Right lobe of liver (tissue), 6 donors: ENCODE measurements at places on chromosomes 3 and 15.

GRCh38 chr15:27454281-27455075 is 483.5 kb downstream of the GABRG3 start:
- DNase-seq, result no peak

DNA sequence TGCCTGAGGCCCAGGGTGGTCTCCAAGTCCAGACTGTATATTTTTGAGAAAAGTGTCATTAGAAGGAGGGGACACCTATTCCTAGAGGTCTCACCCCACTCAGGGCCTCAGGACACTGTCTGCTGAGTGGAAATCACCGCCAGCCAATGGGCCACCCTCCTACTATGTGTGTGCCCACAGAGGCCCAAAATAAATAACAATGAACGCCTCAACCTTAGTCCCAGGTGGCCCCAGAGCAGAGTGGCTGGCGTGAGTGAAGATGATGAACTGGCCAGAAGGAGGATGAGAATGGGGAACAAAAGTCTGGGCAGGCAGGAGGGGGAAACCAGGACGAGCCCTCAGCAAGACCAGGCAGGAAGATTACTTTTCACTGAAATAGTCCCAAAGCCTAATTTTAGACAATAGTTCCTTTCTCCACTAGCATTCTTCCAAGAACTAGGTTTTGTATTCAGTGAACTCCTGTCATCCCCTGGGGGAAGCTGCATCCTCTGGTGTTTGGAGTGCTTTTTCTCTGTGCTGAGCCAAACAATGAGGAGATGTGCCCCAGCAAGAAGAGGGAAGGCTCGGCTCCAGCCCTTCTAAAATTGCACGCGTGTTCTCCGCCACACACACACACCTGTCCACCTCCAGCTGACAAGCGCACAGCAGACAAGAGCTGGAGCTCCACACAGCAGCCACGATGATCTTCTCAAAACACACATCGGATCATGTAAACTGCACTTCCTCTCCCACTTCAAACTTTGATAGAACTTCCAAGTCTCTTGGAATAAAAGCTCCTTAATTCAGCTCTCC is 72.2 kb downstream of the ADCY5 start:
- no peak for DNase-seq

DNA sequence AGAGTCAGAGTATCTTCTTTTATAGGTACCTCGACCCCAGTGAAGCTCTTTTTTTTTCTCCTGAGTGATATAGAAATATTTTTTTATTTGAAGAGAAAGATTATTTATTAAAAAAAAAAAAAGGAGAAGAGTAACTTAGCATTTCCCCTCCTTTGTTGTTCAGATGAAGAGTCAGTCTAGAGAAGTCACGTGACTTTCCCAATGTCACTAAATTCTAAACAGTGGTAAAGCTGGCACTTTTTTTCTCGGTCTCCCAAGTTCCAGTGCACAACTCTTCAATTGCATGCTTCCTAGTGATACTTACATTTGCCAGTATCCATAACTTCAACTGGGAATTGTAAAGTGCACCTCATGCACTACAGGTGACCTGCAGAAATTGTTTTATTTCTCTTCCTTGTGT is 448.7 kb downstream of the LPP start:
- DNase-seq, result no peak

GRCh38 chr3:3665961-3666640 is 133.1 kb upstream of the LRRN1 start:
- DNase-seq, result no peak

GRCh38 chr15:82942691-82943090 is 9.8 kb downstream of the HOMER2 start:
- peak; percentile 79 for DNase-seq

DNA sequence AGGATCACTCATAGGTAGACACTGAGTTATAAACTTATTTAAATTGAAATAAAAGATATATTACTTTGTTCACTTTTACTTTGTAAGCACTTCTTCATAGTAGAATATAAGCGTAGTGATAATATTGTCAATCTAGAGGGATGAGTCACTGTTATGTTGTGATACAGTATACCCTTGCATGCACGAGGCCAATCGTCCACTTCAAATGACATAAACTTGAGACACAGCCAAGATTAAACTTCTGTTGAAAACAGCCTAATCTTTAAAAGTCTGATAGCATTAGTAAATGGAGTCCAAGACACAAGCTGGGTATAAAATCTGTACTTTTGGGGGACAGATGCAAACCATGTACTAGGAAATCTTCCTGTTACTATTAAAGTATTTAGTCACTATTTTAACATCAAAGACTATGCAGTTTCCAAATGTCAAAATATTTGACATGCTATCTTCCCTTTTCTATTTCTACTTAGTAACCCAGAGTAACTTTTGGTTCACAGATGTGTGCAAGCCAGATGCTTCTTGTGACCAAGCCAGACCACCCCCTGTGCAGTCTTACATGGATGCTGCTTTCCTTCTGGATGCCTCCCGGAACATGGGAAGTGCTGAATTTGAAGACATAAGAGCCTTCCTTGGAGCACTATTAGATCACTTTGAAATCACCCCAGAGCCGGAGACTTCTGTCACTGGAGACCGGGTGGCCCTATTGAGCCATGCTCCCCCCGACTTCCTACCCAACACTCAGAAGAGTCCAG is 85.3 kb downstream of the PIK3R4 start:
- DNase-seq, result no peak

DNA sequence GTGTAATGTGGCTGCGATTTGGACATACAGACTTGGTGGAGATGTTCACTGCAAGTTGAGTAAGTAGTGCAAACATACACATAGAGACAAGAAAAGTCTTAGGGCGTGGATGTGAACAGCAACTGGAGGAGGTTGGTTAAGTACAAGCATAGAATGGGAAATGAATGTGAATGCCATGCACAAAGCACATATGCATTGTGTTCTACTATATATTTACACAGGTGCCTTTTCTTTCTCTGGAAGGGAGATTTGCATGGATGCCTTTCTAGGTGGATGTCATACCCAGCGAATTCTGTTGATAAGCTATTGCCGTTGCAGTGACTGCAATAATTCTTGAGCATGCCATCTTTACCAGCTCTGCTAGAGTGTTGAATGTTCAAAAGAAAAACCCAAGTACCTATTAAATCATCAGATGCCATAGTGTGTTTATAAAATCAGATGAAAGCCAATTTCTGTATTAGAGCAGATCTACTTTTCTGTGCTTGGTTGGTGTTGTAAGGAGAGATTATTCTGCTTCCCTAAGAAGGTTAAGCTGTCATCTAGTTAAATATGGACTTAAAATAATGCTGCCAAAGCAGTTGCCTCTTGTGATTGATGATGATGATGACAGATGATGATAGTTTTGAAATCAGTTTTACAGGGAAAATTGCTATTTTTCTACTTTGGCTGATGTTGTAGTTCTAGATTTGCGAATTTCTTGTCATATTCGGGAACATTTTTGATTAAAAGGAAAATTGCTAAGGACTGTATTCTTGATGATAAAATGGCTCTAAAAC is 148.4 kb downstream of the CNTN4 start:
- no peak for DNase-seq

- DNase-seq, result no peak
Measured at GRCh38 chr3:131731709-131732108, 228.9 kb upstream of the MRPL3 start.

- DNase-seq, result no peak
Measured at GRCh38 chr3:156787926-156788663, 38.1 kb upstream of the LEKR1 start.

DNA sequence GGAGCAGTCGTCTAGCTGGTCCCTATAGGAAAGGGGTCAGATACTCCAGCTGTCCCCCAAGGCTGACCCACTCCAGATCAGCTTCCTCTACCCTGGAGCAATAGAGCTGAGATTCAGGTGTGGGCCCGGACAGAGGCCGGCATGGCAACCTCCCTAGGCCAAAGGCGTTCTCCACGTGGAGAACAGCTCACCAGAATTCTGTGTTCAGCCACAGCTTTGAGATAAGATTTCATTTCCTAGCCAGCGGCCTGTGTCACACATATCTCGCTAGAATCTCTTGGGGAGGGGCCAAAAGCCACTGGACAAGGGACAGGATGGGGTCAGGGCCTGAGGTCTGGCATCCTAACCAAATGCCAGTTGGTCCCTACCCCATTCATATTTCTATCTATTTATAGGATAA is 20.1 kb downstream of the SRGAP3 start:
- no peak for DNase-seq

GRCh38 chr3:126475413-126476114 is at the start of gene ZXDC:
Gene ZXDC, minus strand, starts transcription at chr3:126475891. Its CDS starts 26 bp downstream, at chr3:126475865.
- DNase-seq, result peak; percentile 98

DNA sequence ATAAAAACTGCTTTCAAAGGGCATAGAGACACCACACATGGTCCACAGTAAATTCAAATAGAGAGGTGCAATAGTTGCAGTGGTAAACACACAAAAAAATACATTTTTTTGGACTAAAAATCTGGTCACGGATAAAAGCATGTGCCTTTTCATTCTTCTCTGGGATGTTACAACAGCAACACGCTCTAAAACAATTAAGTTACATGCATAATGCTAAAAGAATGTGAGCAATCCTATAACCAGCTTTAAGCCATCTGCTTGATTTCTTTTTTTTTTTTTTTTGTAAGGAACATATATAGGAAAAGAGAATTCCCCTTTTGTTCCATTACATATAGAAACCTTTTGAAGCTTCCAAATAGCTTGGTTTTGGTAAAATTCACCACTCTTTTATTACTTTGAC is 20.0 kb downstream of the WNT5A start:
- no peak for DNase-seq

DNA sequence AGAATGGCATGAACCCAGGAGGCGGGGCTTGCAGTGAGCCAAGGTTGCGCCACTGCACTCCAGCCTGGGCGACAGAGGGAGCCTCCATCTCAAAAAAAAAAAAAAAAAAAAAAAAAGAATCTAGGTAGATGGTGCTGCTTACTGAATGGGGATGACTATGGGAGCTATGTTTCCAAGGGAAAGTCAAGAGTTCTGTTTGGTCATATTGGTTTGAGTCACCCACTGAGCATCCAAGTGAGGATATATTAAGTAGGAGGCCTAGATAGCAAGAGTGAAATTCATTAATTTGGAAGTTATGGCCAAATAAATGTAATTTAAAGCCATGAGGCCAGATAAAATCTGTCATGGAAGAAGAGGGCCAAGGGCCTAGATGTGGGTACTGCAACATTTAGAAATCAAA is 9.0 kb upstream of the UACA start:
- no peak for DNase-seq

- no peak for DNase-seq
Measured at GRCh38 chr15:98438326-98438725, 210.0 kb upstream of the IGF1R start.

DNA sequence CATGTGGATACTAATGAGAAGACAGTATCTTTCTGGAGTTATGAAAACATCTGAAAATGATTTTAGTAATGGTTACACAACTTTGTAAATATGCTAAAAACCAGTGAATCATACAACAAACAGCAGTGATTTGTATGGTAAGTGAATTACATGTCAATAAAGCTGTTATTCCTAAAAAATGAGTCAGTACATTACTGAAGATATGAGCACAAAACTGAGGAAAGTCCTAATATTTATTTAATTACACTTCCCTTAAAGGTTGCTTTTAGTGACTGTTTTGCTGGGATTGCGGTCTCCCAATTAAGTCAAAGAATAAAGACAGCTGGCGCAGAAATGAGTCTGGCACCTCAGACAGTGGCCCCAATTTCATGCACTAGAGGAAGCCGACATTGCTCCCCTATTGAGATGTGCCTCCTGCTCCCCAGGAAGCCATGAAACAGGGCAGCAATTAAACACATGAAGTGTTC is 50.9 kb upstream of the FSIP1 start:
- DNase-seq, result no peak

DNA sequence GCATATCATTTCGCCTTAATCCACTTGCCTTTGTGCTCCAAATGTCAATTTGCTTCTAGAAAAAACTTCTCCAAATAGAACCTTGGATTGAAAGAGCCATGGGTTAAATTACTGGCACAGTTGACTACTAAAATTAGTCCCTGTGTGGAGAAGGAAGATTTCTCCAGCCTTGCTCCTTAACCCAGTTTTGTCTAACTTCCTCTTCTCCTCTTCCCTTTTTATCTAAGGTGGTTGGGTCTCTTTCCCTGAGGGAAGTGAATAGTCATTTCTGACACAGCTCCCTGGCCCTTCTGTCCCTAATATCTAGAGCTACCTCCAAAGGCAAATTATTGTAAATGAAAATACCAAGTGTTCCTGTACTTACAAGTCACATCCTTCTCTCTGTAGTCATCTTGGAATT is 527.9 kb upstream of the TBL1XR1 start:
- DNase-seq, result no peak

- no peak for DNase-seq
Measured at GRCh38 chr3:112873632-112874031, 27.0 kb upstream of the CD200R1L start.

DNA sequence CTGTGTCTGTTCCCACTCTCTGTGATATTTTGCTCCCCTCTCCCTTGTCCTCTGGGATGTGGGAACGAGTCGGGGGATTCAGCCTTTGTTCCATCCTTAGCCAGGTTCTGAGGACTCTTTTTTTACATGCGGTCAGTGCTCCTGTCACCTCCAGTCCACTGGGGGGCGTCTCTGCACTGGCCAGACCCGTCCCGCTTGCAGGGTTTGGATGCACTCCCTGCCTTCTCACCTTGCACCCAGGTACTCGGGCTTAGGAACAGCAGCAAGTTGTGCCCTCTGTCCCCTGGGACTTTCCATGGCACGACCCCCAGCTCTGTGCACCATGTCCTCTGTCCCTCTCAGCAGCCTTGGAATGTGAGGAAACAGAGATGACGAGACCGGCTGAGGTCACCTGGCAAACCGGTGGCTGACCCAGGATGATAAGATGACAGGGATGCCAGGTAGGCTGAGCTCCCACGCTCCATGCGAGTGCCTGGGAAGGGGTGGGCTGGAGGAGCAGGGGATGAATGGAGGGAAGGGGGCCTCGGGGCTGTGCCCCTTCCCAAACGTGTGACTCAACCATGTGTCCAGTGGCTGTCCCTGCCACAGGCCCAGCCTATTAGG is 27.3 kb upstream of the FGD5 start:
- peak; percentile 77 for DNase-seq

GRCh38 chr15:85545752-85546151 is 165.3 kb downstream of the AKAP13 start:
- DNase-seq, result no peak

DNA sequence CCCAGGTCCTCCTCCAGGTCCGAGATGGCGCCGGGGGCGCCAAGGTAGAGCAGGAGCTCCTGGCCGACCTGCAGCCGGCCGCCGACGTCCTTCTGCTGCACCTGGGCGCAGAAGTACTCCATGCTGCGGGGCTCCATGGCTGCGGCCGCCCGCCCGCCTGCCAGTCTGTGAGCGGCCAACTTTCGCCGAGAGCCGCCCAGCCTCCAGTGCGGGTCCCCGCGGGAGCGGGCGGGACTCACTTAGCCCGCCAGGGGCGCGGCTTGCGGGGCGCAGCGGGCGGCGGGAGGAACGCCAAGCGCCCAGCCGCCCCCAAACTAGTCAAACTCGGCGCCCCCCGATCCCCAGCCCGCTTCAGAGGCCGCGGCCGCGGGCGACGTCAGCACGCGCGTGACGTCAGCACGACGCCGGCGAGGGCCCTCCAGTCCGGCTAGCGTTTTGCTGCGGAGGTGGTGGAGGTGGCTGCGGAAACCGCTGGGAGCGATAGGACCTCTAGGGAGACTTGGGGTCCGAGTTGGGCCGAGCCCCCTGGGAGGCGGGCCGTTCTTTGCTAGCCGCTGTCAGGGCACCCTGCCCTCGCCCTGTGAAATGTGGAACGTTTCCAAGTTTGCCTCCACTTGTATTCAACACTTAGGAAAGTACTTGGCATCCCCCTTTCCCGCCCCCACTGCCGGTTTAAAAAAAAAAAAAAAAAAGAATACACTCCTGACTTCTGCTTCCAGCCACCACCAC is at the start of gene CLASP2:
Gene CLASP2 (minus strand): TSS at position 389 of the 729 bp plus-strand sequence. CDS start 252 bp downstream, at position 137.
- DNase-seq, result peak; percentile 90

- DNase-seq, result no peak
Measured at GRCh38 chr15:67762610-67763368, 62.5 kb upstream of the SKOR1 start.

GRCh38 chr15:31307270-31308184 is 19.1 kb upstream of the KLF13 start:
- no peak for DNase-seq
